Thoracic aorta (tissue), 2 donors: ENCODE measurements at places on chromosomes 1 and 21. TPM values are rescaled to one million over a fixed set of nuclear protein-coding genes. Genes with fewer than 3 reads are reported as not detected.

The S100A7 gene
- total RNA-seq, result not detected

The BARHL2 gene
- not detected for total RNA-seq

The GRIK3 gene
- 0.14 TPM for total RNA-seq

The SPRR1A gene
- total RNA-seq, result not detected

The SPATA17 gene
- not detected for total RNA-seq

The CELA2B gene
- not detected for total RNA-seq

The AMIGO1 gene
- 7.8 TPM for total RNA-seq

The TSPEAR gene
- total RNA-seq, result not detected

The LHX8 gene
- not detected for total RNA-seq

The WLS gene
- 73.9 TPM for total RNA-seq

The INKA2 gene
- 7.3 TPM for total RNA-seq

The ITLN2 gene
- total RNA-seq, result 3.0 TPM

The SLC35F3 gene
- total RNA-seq, result not detected

The SNX7 gene
- 38.6 TPM for total RNA-seq

The LCE3D gene
- not detected for total RNA-seq

The FMO5 gene
- 4.7 TPM for total RNA-seq

The FBLIM1 gene
- 731 TPM for total RNA-seq

The RHBDL2 gene
- not detected for total RNA-seq

The TAL1 gene
- 3.0 TPM for total RNA-seq

The CBR1 gene
- total RNA-seq, result 186 TPM

The MPL gene
- not detected for total RNA-seq

The CFHR5 gene
- total RNA-seq, result not detected

The GCSAML gene
- total RNA-seq, result 0.42 TPM

The TRIM67 gene
- total RNA-seq, result not detected

The MAP3K21 gene
- total RNA-seq, result 2.8 TPM

The LRRC39 gene
- total RNA-seq, result 2.4 TPM

The ARID4B gene
- total RNA-seq, result 32.4 TPM

The CYP4A11 gene
- total RNA-seq, result not detected

The CPT2 gene
- 6.6 TPM for total RNA-seq

The TMEM201 gene
- total RNA-seq, result 15.0 TPM

The AMY1B gene
- not detected for total RNA-seq

The TSPAN1 gene
- 7.0 TPM for total RNA-seq

The SELENON gene
- 44.1 TPM for total RNA-seq

The CRTC2 gene
- 92.7 TPM for total RNA-seq

The GIPC2 gene
- 1.6 TPM for total RNA-seq

The NPR1 gene
- 279 TPM for total RNA-seq

The KRTAP12-2 gene
- not detected for total RNA-seq

The ASPM gene
- 0.81 TPM for total RNA-seq

The S100A2 gene
- 2.9 TPM for total RNA-seq

The ZMYM1 gene
- total RNA-seq, result 11.2 TPM

The IL10 gene
- total RNA-seq, result 19.8 TPM

The CFAP74 gene
- not detected for total RNA-seq

The ARPC5 gene
- total RNA-seq, result 102 TPM

The ATAD3A gene
- 17.6 TPM for total RNA-seq

The RAB3B gene
- not detected for total RNA-seq

The GBP6 gene
- 0.27 TPM for total RNA-seq

The OPRD1 gene
- total RNA-seq, result not detected
